ENCODE measurements at places on chromosomes 6 and 20. TPM values are rescaled to one million over a fixed set of nuclear protein-coding genes. Genes with fewer than 3 reads are reported as not detected.

DNA sequence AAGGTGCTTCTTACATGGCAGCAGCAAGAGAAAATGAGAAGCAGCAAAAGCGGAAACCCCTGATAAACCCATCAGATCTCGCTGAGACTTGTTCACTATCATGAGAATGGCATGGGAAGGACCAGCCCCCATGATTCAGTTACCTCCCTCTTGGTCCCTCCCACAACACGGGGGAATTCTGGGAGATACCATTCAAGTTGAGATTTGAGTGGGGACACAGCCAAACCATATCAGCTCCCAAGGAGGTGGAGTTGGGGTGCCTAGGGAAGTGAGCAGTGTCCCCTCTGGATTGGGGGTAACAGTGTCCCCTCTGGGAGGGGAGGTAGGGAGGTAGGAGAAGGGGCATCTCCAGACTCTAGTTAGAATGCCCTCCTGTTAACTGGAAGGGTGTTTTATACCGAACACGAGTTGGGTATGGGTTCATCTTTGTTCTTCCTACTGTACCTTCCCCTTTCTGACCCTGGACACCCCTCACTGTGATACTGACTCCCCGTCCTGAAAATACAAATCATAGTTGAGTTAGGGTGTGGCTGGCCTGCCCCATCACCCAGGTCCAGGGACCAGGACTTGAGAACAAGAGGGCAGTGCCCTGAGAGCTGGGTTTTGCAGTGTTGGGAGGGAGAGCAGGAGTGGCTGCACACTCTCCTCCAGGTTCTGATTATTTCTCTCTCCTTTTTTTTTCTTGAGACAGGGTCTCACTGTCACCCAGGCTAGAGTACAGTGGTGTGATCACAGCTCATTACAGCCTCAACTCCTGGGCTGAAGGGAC lies 62.0 kb downstream of the EFCAB8 start:
- DNase-seq: no peak

DNA sequence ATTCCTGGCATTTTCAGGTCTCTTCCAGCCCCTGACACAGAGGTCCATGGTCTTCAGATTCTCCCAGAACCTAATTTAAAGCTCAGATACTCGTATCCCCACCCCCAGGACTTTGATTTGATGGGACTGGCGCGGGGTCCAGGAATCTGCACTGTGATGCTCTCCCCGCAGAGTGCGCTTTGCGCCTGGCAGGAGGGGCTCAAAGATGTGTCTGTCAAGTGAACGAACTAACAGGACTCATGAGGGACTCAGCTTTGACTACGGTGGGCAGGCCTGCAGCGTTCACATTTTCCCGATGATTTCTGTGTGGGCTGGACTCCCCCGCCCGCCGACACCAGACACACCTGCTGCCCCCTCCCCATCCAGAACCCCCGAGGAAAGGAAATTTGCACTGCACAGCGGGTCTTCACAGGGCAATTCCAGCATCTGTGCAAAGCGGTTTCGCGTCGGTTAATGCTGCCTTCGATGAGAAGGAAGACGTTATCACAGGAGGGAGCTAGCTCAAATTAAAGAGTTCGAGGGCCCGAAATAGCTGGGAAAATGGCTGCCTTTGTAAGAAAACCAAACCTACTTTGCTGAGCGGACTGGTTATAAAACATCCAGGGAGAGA lies 90.2 kb downstream of the ZDHHC14 start:
- DNase-seq: no peak

GRCh38 chr6:145148776-145149175 lies 586.5 kb downstream of the EPM2A start:
- no peak for DNase-seq

DNA sequence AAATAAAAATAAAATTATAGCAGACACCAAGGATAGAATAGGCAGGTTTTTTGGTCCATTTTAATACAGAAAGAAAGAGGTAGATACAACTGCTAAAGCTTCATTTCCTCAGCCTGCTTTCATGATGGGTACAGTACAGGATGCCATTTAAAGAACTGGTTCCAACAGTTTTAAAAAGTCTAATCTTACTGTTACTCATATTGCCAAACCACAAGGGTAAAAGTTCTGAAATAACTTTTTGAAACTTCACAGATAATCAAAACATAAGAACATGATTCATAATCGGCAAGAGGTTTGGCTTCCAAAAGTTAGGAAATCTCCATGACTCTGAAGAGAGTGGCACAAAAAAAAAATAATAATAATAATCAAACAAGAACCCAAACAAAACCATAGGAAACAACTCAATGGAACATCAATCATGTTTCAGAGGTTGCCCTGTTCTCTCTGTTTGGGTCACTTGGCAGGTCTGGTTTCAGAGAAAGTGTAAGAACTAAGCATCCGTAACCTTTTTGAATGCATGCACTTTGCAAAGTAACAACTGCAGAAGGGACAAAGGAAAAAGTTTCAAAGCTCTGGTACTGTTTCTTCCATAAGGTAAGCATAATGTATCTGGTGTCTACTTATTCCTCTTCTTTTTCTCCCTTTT lies 79.7 kb downstream of the SMLR1 start:
- DNase-seq: no peak

DNA sequence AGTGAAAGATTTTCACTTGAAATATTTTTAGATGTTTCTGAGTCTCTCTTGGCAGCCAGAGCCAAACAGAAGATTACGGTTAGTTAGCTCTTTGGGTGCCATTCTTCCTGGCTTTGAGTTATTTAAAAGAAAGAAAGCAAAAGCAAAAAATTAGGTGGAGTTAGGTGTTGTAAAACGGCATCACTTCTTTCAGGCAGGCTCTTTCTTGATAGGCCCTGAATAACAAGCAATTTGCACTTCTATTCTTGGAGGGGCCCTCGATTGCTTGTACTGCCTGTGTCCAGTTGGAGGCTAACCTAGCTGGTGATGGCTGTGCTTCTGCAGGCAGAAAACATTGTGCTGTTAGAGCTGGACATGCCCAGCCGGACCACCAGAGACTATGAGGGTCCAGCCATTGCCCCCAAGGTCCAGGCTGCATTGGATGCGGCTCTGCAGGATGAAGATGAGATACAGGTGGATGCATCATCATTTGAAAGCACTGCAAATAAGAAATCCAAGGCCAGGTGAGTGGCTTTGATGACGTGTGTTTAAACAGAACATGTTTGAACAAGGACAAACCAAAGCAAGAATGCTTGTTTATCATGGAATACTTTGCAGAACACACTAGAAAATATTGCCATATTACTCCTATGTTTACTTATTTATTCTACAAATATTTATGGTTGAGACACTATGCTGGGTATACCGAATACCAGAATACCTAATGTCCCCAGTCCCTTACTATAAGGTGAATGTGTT lies 28.1 kb upstream of the ASXL1 start:
- DNase-seq: no peak

DNA sequence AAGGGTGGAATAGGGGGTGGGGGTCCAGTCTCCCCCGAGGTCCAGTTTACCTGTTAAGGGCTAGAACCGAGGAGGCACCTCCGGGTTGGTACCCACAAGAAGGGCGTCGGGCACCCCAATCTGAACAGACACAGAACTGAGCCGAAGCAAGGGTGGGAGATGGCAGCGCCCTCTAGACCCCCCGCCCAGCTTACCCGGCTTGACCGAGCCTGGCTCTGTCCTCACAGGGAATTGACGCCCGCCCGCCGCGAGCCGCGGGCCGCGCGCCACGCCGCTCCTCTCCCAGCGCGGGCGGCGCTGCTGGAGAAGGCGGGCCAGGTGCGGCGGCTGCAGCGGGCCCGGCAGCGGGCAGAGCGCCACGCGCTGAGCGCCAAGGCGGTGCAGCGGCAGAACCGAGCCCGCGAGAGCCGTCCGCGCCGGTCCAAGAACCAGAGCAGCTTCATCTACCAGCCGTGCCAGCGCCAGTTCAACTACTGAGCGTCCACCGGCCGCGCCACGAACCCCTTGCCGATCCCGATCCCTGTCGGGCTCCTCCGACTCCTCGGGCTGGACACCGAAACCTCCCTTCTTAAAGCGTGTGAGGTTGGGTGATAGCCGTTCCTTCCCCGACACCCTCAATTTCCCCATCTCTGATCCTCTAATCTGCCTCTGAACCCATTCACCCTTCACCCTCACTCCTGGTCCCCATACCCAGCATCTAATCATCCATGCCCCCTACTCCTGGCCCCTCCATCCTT lies 5.9 kb downstream of the TP53INP2 start:
- no peak for DNase-seq

The MCHR2 gene
- not detected for total RNA-seq

The SDC4 gene
- 67.8 TPM for total RNA-seq

All from activated CD4-positive, alpha-beta memory T cell treated with anti-CD3 and anti-CD28 coated beads for 36 hours (primary cell).